ENCODE measurements at places on chromosomes 4 and X.

DNA sequence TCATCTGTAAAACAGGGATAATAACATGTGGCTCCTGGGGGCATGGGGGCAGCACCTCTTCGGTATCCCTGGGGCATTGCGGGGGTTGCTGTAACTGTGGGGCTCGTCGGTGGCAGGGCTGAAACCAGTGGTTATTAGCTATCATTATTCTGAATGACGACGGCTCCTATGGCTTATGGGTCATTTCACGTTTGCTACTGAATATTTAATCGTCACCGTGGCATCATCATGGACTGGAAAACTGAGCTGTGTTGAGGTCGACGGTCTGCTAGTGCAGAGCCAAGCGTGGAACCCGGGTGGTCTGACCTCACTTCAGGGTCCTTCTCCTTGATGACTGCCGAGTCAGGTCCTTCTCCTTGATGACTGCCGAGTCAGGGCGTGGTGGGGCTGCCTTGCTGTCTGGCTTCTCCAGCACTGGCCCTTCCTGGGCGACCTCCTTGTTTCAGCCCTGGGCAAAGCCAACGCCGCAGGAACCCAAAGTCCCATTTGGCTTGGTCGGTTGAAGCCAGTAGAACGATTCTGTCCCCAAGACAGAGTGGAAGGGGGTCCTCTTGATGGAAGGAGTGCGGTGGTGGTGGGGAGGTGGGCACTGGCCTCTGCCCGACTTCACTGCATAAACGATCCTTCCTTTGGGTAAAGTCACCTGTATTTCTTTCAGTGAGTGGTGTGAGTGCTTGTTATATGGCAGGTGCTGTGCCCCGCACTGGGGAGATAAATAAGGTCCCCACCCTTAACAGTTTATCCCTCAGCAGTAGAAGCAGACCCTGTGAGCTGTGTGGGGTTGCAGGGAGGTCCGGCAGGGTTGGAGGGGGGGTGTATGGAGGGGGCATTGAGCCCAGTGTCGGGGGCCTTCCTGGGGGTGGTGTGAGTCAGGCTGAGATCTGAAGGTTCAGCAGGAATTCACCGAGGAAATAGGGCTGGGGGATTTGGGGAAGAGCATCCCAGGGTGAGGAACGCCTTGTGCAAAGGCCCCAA is 40.8 kb downstream of the PSAPL1 start:
- DNase-seq: no peak

DNA sequence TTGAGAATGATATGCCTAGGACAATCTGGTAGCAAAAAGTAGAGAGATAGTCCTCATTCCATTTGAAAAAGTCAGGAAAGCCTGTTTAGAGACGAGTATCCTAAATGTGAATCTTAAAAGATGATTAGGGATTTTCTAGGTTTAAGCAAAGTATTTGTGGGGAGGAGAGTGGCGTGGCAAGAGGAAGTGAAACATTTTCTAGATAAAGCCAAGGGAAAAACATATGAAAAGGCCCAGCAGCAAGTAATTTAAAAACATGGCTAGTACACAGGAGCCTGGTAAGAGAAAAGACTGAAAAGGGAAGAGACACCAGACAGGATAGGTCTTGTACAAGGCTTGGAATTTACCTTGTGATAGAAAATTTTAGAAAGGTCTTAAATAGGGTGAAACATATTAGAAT is 45.9 kb downstream of the CORIN start:
- DNase-seq: peak; percentile 3

GRCh38 chr4:39998659-39999345 is 21.1 kb upstream of the PDS5A start:
- DNase-seq: peak; percentile 14

- DNase-seq: no peak
Measured at GRCh38 chrX:120367402-120368109, 5.7 kb downstream of the ATP1B4 start.

DNA sequence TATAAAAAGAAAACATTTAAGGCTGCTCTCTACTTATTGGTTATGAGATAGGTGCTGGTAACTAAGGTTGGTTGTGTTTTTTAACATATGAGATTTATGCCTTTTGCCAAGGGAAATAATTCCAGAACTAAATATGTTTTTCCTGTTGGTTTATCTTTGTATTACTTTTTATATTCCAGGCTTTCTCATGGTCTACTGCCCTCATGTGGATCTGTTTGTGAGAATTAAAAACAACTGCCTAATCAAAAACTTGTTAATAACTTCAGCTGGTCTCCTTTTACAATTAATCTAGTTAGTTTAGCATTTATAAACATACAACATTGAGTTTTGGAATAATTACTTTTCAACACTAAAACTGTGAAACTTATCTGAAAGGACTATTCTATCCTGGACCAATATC is 1208.3 kb downstream of the ADGRL3 start:
- DNase-seq: no peak

All from OCI-M1 (cell line).